ENCODE measurements at places on chromosomes 4 and X.

GRCh38 chr4:19508442-19508841 is 743.3 kb upstream of the SLIT2 start:
- DNase-seq, result no peak

DNA sequence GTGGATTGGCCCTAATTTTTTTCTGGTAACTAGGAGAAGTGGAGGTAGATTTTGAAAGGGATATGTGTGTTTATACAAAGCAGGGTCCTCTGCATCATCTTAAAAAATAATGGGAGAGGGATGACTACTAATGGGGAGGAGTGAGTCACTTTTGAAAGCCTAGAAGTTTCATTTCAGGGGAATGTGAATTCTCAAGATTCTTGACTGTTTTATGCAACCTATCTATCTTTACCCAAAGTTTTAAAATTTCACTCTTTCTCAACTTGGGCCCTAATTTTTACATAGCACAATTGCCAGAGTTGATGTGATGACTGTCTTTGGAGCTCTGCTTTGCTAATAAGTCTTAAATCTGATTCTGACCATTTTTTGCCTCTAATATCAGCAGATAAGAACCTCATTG is 445.2 kb downstream of the GRXCR1 start:
- no peak for DNase-seq

DNA sequence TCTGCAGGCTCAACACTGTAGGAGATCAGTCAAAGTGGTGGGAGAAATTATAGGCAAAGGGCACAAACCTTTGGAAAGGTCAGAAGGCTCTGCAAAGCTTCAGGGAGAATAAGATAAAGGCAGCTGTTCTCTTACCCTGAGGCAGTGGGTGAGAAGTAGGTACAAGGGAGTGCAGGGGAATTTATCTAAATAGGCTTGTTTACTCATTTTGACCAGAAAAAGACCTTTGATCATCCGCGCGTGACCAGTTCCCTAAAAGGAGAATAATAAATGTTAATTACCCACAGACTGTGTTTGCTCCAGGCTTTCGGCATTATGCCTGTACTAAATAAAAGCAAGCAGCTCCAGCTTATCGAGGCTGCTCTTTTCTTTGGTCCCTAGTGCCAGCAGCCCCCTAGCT is 9.3 kb downstream of the FGFBP2 start:
- DNase-seq, result no peak

- no peak for DNase-seq
These were observed 183.7 kb upstream of the BCOR start for GRCh38 chrX:40281336-40282005.

GRCh38 chrX:154072192-154072591 is 25.3 kb downstream of the MECP2 start:
- DNase-seq, result no peak

- DNase-seq, result no peak
These were observed 983.1 kb upstream of the PABPC4L start for GRCh38 chr4:135184715-135185114.

DNA sequence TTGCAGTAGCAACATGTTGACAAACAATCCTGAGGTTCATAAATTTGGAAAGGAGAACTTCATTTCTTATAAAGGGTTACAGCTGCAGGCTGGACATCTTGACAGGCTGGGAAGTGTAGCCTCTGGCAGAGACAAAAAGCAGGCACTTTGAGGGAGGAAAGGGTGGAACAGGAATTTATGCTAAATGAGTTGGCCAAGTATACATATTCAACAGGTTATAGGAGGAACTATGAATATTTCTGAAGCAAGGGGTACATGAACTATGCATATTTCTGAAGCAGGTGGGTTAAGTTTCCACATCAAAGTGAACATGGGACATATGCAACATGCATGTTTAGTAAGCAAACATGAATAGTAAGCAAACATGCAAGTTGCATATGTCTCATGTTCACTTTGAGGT is 1.6 kb upstream of the ANTXR2 start:
- no peak for DNase-seq

All from erythroblast (primary cell).